ENCODE measurements at places on chromosomes 2 and 18. TPM values are rescaled to one million over a fixed set of nuclear protein-coding genes. Genes with fewer than 3 reads are reported as not detected.

GPAT2 gene
- total RNA-seq: 2.2 TPM

ASAP2 gene
- total RNA-seq: 16.9 TPM

DNA sequence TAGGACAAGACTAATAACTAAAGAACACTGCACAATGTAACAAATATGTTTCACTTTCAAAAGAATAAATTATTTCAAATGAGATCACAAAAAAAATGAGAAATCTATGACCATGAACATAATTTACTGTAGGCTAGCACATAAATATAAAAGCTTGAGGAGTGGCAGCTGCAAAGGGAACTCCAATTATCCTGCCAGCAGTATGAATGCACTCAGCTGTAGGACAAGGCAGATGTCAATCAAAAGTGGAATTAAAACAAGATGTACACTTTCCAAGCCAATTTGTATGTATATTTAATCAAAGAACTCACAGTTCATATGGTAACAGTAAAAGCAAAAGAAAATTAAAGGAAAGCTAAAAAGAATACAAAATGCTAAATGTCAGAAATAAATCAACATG lies 76.6 kb upstream of the NCKAP5 start:
- no peak for DNase-seq

ADD2 gene
- total RNA-seq: 0.40 TPM

RAB3GAP1 gene
- total RNA-seq: 54.5 TPM

DNA sequence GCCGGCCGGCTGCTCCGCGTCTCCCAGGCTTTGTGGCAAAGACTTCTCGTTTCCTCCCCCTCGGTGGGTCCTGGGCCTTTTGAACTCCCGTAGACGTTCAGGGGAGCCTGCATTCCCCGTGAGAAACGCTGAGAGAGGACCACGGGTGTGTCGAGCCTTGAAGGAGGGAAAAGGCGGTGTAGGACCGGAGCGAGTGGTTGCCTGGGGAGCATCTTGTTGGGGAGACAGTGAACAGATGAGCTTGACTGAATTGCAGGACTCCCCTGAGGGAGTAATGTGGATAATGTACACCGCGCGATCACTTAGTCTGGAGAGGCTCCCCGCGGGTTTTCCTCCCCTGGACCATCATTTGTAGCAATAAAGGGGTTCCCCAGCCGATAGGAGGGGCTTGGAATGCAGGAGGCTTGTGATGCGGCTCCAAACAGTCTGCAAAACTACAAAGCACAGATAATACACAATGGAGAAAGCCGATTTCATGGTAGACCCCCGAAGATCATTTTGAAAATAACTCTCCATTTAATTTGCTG lies 769 bp downstream of the ALMS1 start:
- no peak for DNase-seq

AFTPH gene
- total RNA-seq: 15.9 TPM

COL4A3 gene
- 7.6 TPM for total RNA-seq

BOLL gene
- not detected for total RNA-seq

CREG2 gene
- total RNA-seq: 0.38 TPM

DNA sequence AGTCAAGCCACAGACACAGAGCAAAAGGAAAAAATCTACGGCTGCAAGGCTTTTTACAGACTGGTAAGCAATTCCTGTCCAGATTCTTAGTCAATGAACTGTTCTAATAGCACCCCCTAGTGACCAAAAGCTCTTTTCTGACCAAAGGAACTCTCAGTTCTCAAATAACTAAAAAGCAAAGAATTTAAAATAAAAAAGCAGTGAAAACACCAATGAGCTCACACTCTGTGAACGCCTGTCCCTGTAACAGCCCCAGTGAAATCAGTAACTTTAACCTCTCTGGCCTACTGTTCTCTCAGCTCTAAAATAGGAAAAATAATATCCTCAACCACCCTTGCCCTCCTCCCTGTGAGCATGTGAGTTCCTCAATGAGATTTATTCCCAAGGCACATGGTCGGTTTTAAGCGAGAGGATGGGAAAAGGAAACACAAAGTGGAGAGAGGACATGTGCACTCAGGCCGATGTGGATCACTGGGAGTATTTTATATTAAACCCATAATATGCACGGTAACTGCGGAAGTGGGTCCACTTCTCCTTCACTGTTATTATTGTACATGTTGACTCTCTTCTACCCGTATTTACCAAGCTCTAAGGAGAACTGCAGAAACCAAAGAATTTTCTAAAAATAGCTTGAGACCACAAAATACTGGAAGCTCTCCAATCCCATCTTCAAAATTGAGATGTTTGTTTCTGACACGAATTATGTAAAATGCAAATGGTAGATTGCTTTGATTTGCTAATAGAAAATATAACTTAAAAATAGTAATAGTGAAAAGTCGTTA lies 128.5 kb downstream of the STK39 start:
- no peak for DNase-seq

DNA sequence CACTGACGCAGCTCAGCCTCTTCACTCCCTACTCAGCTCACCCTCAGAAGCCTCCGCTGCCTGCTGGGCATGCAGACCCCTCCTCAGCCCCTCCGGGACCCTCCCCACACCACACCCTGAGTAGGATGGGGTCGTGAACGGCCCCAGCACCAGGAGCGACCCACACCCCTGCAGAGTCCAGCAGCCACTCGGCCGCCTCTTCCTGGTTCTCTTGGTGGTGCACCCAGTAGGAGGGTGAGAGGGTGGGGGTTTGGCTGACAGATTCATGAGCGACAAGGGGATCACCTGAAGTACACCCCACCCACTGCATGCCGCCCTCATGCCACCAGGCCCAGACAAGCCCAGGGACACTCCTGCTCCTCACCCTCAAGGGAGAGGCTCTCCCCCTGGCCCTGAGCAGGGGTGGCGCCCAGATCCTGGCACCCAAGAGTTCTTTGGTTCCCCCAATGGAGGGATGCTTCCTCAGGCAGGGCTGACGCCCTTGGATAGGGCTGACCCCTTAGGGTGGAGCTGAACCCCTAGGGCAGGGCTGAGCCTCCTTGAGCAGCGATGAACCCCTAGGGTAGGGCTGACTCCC lies 76.6 kb upstream of the GPC1 start:
- no peak for DNase-seq

DNA sequence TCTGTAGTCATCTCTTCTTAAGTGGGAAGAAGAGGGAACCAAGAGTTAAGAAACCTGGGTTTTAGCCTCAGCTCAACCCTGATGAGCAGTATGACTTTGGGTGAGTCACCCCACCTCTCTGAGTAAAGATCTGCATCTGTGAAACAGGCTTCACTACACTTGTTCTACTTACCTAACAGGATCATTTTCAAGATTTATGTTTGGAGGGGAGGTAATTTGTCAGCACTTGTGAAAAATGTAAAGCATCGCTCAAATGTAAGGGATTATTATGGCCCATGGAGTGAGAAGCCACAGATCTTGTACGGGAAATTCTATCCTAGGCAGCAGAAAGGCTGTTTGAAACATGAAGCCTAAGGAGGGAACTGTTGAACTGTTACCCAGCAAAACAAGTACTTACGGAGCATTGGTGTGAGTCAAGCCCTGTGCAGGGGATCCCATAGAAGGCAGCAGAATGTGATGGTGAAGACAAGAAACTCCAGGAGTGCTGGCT lies 160.6 kb downstream of the PRKCE start:
- DNase-seq: no peak

GRCh38 chr2:234469251-234469845 lies 27.5 kb downstream of the ARL4C start:
- no peak for DNase-seq
